ENCODE measurements at places on chromosomes 3 and 15.
A peak's percentile ranks its signal among the peaks of the same experiment; 100 is the strongest.

GRCh38 chr3:194884649-194885315 is 199.1 kb downstream of the FAM43A start:
- DNase-seq, result no peak
- H3K4me1 ChIP-seq, result peaks cover 5% of the 10 kb centered on the region
- H3K4me3 ChIP-seq, result no peak overlapping the region
- no peak overlapping the region for H3K27ac ChIP-seq

DNA sequence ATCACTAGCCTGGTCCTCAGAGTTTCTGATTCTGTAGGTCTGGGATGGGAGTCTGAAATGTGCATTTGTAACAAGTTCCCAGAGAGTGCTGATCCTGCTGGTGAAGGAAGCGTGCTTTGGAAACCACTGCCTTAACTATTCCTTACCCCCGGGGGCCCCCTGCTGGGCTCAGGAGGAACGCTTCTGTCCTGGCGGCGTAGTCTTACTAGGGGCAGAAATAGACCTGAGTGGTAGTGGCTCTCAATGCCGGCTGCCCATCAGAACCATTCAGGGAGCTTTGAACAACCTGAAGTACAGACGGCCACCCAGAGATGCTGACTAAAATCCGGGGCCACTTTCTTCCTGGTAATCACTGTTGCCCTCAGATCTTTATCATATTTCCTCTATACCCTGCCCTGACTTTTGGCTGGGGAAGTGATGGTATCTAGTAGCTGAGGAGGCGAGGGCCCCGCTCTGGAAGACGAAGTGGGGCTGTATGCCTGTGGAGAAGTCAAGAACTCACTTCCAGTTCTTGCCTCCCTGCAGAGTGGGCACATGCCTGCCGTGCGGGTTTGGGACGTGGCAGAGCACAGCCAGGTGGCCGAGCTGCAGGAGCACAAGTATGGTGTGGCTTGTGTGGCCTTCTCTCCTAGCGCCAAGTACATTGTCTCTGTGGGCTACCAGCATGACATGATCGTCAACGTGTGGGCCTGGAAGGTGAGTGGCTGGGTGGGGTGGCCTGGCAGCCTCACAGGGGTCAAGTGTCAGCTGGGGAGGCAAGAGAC is 16.3 kb upstream of the JMJD7 start:
- DNase-seq, result peak; percentile 83
- H3K27me3 ChIP-seq, result peaks cover 6% of the 10 kb centered on the region
- H3K4me1 ChIP-seq, result peaks cover 30% of the 10 kb centered on the region
- peaks cover 35% of the 10 kb centered on the region for H3K36me3 ChIP-seq
- no peak overlapping the region for H3K27ac ChIP-seq
- H3K4me3 ChIP-seq, result no peak overlapping the region

DNA sequence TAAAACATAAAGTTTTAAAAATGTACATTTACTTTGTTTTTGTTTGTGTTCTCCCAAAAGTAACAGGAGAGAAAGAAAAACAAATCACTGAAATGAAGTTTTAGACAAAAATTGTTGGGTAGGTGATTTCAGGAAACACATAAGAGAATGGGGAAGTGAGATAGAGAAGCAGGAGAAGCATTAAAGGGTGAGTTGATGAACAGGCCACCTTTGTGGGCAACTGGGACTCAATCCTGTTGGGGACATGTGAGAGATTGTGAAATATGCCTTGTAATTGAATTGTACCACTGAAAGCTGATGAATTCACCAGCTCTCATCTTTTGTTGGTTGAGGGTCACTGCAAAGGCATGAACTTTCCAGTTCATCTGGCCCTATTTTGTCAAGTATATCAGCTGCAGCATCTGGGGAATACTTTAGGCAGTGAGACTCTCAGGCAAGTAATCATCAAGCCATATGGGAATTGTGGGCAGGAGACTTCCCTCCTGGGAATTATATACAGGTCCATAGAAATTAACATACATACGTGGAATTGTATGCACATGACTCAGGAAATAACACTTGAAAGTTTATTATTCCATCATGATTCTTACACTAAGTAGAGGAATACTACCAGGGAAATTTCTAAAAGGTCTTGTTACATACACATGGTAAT is 181.0 kb downstream of the ZBBX start:
- H3K4me3 ChIP-seq, result no peak overlapping the region
- H3K4me1 ChIP-seq, result peaks cover 4% of the 10 kb centered on the region
- no peaks in the 10 kb centered on the region for H3K27me3 ChIP-seq
- no peaks in the 10 kb centered on the region for H3K36me3 ChIP-seq
- H3K27ac ChIP-seq, result no peak overlapping the region
- DNase-seq, result no peak

DNA sequence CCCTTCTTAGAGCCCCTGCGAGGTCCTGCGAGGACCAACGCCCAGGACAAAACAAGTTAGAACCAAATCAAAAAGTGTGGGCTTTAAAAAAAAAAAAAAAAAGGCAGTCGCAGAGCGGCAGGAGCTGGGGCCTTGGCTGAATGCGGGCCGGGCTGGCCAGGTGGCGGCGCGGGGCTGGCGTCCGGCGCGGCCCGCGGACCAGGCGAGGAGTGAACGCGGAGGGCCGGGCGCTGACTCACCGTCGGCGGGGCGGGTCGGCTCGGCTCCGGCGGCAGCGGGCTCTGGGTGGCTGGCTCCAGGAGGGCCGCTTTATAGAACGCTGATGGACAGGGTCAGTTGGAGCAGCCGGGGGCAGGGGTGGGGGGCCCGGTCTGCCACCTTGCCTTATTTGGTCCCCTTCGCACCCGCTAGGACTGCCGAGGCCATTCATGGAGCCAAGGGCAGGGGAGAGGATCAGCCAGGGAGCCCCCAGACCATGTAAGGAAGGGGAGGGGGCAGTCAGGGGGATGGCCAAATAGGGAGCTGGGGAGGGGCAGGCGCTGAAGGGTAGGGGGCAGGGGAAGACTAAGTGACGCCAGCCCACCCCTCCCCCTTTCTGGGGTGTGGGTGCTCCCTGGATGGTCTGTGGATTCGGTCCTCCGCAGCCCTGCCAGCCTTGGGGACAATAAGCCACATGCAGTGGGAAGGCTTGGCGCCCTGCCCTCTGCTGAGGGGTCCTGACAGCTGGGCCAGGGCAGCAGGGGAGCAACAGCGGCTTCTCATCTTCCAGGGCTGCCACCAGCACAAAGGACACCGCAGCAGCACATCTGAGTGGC is at the start of gene ACTC1:
TSS of gene ACTC1 (minus strand) at position 283 of the 815 bp plus-strand sequence. CDS start 741 bp downstream, outside the sequence.
- H3K27ac ChIP-seq, result no peak within 1 kb of the TSS
- peaks cover 7% of the 10 kb centered on the region for H3K27me3 ChIP-seq
- no peak within 1 kb of the TSS for H3K4me3 ChIP-seq
- no peaks in the 10 kb centered on the region for H3K4me1 ChIP-seq
- H3K36me3 ChIP-seq, result peaks cover 4% of the 10 kb centered on the region

GRCh38 chr3:43512754-43513404 is 108.9 kb downstream of the ANO10 start:
- peaks cover 10% of the 10 kb centered on the region for H3K4me1 ChIP-seq
- no peak overlapping the region for H3K4me3 ChIP-seq
- peaks cover 7% of the 10 kb centered on the region for H3K36me3 ChIP-seq
- no peak for DNase-seq
- no peaks in the 10 kb centered on the region for H3K27me3 ChIP-seq

DNA sequence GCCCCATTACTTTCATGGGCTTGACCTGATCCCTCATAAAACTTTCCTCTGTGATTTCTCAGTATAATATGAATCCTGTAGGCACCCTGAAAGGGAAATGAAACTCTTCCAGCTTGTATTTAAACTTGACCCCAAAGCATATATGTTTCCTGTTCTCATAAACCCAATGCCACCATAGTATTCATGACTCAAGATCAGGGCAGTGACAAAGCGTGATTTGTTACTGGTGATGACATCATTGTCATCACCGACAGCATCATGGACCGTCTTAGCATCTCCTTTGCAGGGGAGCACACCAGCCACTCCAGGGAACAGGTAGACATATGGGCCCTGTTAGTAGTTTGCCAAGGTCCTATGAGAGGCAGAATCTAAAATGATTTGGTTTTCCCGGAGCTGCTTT is 741.2 kb downstream of the NR2F2 start:
- no peaks in the 10 kb centered on the region for H3K36me3 ChIP-seq
- H3K4me1 ChIP-seq, result no peaks in the 10 kb centered on the region
- no peaks in the 10 kb centered on the region for H3K27me3 ChIP-seq

GRCh38 chr3:191342411-191342810 is 12.1 kb upstream of the UTS2B start:
- no peak overlapping the region for H3K27ac ChIP-seq
- no peaks in the 10 kb centered on the region for H3K36me3 ChIP-seq
- H3K27me3 ChIP-seq, result no peaks in the 10 kb centered on the region
- DNase-seq, result no peak
- H3K4me3 ChIP-seq, result no peak overlapping the region

- no peak for DNase-seq
- no peaks in the 10 kb centered on the region for H3K36me3 ChIP-seq
These were observed 64.2 kb downstream of the B3GNT5 start for GRCh38 chr3:183317271-183317670.

GRCh38 chr3:55690726-55691125 is 203.6 kb upstream of the WNT5A start:
- no peak for DNase-seq
- H3K4me1 ChIP-seq, result peaks cover 26% of the 10 kb centered on the region
- H3K36me3 ChIP-seq, result no peaks in the 10 kb centered on the region
- no peaks in the 10 kb centered on the region for H3K27me3 ChIP-seq

- no peak for DNase-seq
- peaks cover 4% of the 10 kb centered on the region for H3K36me3 ChIP-seq
- no peak overlapping the region for H3K4me3 ChIP-seq
- no peaks in the 10 kb centered on the region for H3K27me3 ChIP-seq
- H3K27ac ChIP-seq, result no peak overlapping the region
These were observed 15.4 kb upstream of the PRKAR2A start for GRCh38 chr3:48863122-48863521.

- H3K36me3 ChIP-seq, result no peaks in the 10 kb centered on the region
- DNase-seq, result no peak
- no peak overlapping the region for H3K27ac ChIP-seq
- no peaks in the 10 kb centered on the region for H3K27me3 ChIP-seq
- no peak overlapping the region for H3K4me3 ChIP-seq
- H3K4me1 ChIP-seq, result no peaks in the 10 kb centered on the region
These were observed 155.2 kb downstream of the FAM43A start for GRCh38 chr3:194840661-194841514.

GRCh38 chr3:158205994-158206393 is 96.1 kb downstream of the RSRC1 start:
- no peak overlapping the region for H3K27ac ChIP-seq
- no peak overlapping the region for H3K4me3 ChIP-seq
- no peaks in the 10 kb centered on the region for H3K27me3 ChIP-seq
- no peak for DNase-seq
- H3K36me3 ChIP-seq, result no peaks in the 10 kb centered on the region

DNA sequence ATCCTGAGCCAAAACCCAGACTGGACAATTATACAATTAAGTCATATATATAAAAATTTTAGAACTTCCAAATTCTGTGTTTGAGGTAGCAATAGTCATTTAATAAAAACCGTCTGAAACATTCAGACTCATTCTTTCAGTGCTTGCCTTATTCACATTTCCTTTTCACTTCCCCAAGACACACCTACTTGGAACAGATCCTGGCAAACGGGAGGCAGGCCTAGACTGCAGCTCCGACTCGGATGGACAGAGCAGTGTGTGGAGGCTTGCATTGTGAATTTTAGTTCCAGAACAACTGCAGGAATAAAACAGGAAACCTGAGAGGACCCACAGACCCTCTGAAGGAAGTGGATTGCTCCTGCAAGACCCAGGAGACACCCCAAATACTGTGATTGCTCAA is 341.4 kb downstream of the CNTN3 start:
- H3K27ac ChIP-seq, result no peak overlapping the region
- no peaks in the 10 kb centered on the region for H3K4me1 ChIP-seq
- H3K4me3 ChIP-seq, result no peak overlapping the region
- no peaks in the 10 kb centered on the region for H3K36me3 ChIP-seq

DNA sequence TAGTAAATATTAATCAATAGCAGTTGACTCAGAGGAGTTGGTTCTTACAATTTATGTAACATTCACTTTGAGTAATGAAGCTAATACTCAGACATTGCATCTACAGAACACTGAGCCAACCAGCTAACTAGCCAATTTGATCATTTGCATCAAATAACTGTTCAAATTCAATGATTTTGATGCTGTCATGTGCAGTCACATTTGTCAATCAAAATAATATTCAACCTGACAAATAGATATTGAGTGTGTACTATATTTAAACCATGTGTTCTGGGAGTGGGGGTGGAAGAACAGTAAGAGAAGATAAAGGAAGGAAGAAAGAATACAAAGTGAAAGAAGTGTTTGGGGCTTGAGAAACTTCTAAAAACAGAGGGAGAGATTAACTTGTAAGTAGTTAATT is 277.2 kb upstream of the ARHGEF26 start:
- H3K27ac ChIP-seq, result no peak overlapping the region
- no peaks in the 10 kb centered on the region for H3K36me3 ChIP-seq
- DNase-seq, result no peak

DNA sequence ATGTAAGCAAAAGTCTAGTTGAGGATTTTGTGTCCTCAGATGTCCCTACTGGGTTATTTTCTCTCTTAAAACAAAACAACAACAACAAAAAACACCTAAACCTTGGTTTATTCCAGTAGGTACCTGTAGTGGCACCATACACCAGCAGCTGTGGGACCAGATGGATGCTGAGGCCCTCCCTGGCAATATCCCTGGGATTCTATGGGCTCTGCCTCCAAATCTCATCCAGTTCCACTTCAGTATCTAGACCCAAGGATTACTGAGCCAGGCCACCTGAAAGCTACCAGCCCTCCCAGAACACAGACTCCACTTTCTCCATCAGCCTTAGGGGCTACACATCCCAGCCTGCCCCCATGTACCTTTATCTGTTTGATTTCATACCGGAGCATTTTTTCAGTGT is 1.7 kb downstream of the TIMP4 start:
- no peaks in the 10 kb centered on the region for H3K36me3 ChIP-seq
- no peak overlapping the region for H3K4me3 ChIP-seq
- no peak for DNase-seq
- H3K27me3 ChIP-seq, result peaks cover 1% of the 10 kb centered on the region
- H3K4me1 ChIP-seq, result peaks cover 10% of the 10 kb centered on the region

DNA sequence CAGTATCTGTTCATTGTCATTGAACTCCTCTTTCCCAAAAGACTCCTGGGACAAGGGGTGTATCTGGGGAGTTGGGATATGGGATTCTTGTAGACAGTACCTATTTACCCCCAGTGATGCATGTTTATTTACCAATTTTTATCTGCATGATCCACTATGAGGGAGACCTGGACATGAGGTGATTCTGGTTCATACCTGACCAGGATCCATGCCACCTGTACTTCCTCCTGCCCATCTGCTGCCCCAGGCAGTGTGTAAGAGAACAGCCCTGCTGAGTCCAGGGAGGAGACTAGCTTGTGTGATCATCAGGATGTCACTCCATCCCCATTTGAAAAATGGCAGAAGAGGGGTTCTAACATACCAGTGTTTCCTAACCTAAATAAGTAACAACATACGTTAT is 3.1 kb upstream of the TPRG1 start:
- no peak for DNase-seq
- no peak overlapping the region for H3K27ac ChIP-seq
- peaks cover 2% of the 10 kb centered on the region for H3K27me3 ChIP-seq
- H3K36me3 ChIP-seq, result no peaks in the 10 kb centered on the region
- H3K4me1 ChIP-seq, result no peaks in the 10 kb centered on the region

Data from endothelial cell (in vitro differentiated cells).